Ecto neural progenitor cell (in vitro differentiated cells): ENCODE measurements at places on chromosomes 7 and 10.

DNA sequence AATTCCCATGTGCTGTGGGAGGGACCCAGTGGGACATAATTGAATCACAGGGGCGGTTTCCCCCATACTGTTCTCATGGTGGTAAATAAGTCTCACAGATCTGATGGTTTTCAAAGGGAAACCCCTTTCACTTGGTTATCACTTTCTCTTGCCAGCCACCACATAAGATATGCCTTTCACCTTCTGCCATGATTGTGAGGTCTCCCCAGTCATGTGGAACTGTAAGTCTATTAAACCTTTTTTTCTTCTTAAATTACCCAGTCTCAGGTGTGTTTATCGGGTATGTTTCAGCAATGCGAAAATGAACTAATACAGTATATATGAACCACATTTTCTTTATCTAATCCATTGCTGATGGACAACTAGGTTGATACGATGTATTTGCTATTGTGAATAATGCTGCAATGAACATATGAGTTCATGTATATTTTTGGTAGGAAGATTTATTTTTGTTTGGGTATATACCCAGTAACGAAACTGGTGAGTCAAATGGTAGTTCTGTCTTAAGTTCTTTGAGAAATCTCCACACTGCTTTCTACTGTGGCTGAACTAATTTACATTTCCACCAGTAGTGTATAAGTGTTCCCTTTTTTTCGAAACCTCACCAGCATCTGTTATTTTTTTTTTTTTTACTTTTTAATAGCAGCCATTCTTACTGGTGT lies 70.0 kb upstream of the HGF start:
- DNase-seq: no peak

GRCh38 chr7:141551782-141552181 lies 572 bp downstream of the AGK start:
- DNase-seq: no peak

DNA sequence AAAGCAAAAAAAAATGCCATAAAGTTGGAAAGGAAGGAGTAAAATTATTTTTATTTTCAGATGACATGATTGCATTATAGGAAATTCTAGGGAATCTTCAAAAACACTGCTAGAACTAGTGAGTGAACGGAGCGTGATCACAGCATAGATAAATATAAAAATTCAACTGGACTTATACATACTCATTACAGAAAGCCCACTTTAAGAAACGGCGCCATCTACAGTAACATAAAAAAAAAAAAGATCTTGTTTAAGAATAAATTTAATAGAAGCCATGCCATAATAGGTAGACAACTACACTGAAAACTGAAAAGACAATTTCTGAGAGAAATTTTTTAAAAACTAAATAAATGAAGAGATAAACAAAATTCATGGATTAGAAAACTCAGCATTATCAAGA lies 623.1 kb upstream of the MGMT start:
- no peak for DNase-seq

DNA sequence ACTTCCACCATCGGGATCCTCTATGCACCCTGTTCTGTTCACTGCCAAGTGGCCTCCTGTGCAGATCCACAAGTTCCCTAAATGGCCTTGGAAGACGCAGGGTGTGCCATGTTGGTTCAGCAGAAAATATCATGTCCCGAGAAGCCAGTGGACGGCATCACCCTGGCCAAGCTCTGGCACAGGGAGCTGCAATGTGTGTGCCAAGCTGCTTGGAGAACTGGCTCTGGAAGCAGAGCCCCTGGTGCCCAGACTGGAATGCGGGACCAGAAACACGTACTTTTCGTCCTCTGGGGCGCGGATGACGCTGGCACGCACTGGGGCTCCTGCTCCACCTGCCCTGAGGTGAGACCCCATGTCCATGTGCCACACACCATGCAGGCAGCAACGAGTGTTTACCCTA lies 124.7 kb upstream of the CARD11 start:
- no peak for DNase-seq

- DNase-seq: no peak
Measured at GRCh38 chr7:108071551-108071950, 58.6 kb downstream of the LAMB4 start.

- no peak for DNase-seq
Measured at GRCh38 chr10:60189861-60190475, 199.7 kb downstream of the ANK3 start.

GRCh38 chr10:94496010-94496409 lies 49.6 kb upstream of the HELLS start:
- no peak for DNase-seq

- DNase-seq: no peak
Measured at GRCh38 chr10:14456218-14456869, 125.6 kb upstream of the FRMD4A start.

DNA sequence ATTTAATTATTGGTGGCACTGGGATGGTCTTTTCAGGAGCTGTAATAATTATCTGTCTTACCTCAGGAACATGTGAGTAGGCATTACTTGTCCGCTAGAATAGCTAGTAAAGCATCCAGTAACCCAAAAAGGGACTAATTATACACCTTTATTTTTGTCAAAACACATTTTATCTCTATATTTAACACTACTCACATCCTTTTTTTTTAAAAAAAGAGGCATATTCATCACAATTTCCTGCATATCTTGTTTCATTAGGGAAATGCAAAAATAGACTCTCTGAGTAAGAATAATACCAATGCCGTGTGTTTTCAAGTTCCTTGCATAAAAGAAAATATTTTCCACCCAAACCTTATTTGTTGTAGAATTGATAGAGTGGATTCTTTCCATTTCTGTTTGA lies 99.5 kb downstream of the VTI1A start:
- no peak for DNase-seq

DNA sequence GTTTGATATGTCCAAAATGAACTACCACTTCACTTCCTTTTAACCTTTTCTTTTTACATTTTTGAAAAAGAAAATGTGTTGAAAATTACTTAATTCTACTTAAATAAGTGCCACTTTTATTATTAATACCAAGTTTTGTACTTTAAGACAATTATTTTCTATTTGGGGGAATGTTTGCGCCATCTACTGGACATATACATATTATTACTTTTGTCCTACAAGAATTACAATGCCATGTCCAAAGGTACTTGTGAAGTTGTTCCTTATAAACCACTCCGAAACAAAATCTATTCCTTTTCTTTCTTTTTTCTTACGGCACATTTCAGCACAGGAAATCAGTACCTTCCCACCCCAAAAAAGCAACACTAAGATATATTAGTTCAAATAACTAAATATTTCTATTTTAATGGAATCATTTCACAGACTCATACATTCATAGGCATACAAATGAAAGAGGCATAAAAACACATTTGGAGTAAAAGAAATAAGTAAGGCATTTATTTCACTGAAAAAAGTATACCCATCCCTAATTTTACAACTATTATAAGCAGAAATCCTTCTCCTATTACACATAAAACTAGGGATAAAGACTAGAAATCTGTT lies 169.9 kb downstream of the RNF133 start:
- no peak for DNase-seq

- DNase-seq: no peak
Measured at GRCh38 chr10:88522715-88523114, 60.4 kb downstream of the RNLS start.

GRCh38 chr10:94282369-94282768 lies 80.4 kb downstream of the NOC3L start:
- no peak for DNase-seq

DNA sequence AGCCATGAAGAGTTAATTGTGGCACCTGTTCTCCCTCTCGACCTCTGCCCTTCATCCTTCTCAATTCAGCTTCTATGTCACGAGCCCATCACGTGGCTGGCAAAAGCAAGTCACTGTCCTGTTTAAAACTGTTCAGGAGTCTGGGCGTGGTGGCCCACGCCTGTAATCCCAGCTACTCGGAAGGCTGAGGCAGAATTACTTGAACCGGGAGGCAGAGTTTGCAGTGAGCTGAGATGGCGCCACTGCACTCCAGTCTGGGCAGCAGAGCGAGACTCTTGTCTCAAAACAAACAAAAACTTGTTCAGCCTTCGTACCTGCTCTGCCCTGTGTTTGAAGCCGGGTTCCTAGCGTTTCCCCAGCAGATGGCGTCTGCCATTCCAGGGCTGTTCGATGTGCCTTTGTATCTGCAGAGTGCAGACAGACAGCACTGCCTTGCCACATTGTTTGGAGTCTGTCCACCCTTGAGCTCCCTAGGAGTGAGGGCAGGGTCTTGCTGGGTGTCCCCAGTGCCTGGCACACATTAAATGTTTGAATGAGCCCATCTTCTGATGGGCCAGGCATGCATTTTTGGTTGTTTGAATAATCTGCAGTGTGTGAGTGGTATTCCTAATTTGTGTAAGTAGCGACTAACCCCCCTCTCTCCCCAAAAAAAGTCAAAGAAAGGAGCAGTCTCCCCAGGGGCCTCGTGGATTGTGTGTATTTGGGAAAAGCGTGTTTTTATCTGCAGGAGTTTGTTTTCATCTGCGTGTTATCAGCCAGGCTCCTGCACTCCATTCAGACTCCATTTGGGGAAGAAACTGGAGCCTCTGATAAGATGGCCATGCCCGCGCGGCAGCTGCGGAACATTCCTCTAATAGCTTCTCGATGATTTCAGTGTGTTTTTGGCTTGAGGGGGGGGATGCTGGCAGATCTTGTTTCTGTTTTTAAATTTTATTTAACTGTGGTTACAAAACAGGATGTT lies 61.2 kb downstream of the DNAJB6 start:
- peak; percentile 73 for DNase-seq

DNA sequence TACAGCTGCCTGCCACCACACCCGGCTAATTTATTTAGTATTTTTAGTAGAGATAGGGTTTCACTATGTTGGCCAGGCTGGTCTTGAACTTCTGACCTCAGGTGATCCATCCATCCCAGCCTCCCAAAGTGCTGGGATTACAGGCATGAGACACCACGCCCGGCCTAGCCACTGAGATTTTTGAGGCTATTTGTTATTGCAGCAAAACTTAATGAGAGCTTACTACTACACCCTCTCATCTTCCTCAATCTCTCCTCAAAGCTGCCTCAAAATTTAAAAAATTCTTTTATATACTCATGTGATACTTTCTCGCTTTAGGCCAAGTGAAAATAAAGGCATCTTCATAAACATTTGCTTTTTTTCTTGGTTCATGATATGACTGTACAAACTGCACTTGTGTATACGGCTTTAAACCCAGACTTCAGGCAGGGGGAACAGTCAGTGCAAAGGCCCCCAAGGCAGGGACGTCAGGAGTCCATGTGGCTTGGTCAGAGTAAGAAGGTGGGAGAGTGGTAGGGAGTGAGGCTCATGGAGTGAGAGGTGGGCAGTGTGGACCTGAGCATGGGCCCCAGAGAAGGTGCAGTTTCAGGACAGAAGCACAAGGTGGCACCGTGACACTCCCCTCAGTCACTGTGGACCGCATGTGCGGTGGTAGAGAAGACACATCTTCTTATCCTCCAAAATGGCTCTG lies 55.5 kb downstream of the SYPL1 start:
- peak; percentile 74 for DNase-seq

DNA sequence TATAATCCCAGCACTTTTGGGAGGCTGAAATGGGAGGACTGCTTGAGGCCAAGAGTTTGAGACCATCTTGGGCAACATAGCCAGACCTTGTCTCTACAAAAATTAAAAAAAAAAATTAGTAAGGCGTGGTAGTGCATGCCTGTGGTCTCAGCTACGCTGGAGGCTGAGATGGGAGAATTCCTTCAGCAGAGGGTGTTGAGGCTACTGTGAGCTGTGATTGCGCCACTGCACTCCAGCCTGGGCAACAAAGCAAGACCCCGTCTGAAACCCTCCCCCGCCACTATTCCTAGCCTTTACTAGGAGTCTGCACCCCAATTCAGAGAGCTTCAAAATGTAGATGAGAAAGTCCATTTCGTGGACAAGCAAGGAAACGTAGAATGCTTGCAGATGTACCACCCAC lies 95.2 kb downstream of the PRPF18 start:
- no peak for DNase-seq

- DNase-seq: no peak
Measured at GRCh38 chr7:84823530-84823929, 363.3 kb downstream of the SEMA3D start.

DNA sequence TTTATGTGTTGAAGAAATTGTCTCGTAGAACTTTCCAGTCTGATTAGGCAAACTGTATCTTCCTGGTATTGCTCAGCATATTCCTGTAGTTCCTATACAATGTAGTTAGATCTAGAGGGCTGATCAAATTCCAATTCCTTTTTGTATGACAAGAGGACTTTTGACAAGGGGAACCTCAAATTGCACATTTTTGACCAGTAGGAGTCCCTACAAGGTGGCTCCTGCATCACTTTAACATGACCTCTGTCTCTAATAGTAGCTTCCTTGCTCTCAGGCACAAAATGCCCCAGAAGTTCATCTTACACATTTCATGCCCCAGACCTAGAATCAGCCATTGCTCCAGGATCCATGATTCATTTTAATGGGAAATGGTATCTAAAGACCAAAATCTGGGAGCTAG lies 18.7 kb downstream of the HERPUD2 start:
- DNase-seq: no peak

DNA sequence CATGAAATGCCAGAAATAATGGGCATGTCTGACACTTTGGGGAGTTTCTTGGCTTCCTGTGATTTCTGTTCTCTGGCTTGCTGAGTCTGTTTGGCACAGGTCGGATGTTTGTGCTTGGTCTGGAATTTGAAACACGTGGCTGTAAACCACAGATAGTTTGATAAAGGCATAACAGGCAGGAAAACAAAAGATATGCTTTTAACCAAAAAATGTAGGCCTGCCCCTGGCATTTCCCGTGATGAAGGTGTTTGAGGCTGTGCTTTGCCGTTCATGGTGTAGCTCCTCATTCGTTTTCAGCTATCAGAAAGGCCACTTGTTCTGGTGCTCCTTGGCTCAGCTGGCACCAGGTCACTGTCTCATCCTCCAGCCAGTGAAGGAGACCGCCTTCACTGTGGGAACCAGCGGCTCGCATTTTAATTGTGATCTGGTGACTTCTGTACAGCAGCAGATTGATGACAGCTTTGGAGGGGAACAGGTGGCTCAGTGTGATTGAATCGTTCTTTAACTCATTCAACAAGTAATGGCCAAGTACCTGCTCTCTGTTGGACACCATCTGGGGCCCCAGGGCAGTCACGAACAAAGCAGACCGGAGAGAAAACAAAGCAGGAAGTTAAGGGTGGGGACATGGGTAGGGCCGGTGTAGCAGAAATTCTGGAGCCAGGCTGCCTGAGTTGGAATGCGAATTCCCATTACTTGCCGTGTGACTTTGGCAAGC lies 111.5 kb downstream of the CCNY start:
- no peak for DNase-seq
